ENCODE measurements at places on chromosomes 16 and 17.

GRCh38 chr16:24734382-24734781 is 4.9 kb downstream of the TNRC6A start:
- DNase-seq: no peak

DNA sequence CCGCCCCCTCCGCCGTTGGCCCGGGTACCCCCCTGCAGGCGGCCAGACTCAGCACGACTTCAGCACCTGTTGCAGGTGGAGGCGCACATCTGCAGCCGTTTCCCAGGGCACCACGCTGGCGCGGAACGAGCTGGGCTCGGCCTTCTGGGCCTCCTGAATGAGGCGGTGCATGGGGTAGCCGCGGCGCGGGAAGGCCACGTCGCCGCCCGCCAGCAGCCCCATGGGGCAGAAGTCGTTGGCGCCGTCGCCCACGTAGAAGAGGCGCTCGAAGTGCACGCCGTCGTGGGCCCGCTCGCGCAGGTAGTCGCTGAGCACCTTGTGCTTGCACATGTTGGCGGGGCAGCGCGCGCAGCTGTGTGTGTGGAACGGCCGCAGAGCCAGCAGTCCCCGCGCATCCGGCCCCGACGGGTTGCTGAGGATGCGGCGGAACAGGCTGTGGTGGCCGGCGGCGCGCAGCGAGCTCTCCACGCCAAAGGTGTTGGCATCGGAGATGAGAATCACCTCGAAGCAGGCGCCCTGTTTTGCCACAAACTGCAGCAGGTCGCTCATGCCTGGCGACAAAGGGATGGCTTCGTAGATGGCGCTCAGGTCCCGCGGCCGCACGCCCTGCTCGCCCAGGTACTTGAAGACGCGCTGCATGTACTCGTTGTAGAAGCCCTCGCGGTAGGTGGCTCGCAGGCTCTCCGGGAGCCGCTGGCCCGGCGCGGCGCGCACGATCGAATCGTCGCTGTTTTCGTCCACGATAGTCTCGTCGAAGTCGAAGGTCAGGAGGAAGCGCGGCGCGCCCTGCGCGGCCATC is 6.2 kb downstream of the PHOSPHO1 start:
- no peak for DNase-seq

DNA sequence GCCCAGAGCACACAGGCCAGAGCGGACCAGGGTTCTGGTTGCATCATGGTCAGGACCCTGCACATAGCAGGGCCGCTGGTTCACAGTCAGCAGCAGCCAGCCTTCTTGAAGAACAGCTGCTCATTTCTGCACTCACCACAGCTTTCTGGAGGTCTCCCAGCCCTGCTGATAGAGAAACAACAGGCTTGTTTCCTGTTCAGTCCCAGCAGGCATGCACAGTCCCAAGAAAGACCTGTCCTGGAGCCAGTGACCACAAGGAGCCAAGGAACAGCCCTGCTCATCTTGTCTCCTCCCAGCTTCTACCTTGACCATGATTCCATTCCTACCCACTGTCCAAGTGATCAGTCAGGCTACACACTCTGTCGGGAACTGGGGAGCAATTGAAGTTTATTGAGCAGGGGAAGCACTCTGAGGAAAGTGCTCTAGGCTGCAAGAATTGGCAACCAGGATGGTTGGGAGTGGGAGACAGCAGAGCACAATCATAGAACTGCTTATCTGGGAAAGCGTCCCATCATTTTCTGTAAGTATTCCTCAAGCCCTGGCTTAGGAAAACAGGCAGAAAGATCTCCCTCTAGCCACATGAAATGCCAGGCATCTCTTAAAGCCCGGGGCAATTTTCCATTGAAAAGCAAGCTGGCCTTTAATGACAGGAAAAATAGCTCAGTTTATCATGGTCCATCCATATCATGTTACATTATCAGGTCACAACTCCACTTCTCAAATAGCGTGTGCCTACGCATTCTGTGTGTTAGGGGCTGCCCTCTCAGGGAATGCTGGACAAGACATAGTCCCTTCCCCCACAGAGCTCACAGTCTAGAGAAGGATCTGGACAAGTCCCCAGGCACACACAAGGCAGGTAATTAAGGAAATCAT is 155.4 kb upstream of the FOXF1 start:
- no peak for DNase-seq

- DNase-seq: no peak
Measured at GRCh38 chr16:529012-529575, 1.6 kb downstream of the CAPN15 start.

- DNase-seq: no peak
Measured at GRCh38 chr16:83630979-83631378, 176.8 kb upstream of the HSBP1 start.

DNA sequence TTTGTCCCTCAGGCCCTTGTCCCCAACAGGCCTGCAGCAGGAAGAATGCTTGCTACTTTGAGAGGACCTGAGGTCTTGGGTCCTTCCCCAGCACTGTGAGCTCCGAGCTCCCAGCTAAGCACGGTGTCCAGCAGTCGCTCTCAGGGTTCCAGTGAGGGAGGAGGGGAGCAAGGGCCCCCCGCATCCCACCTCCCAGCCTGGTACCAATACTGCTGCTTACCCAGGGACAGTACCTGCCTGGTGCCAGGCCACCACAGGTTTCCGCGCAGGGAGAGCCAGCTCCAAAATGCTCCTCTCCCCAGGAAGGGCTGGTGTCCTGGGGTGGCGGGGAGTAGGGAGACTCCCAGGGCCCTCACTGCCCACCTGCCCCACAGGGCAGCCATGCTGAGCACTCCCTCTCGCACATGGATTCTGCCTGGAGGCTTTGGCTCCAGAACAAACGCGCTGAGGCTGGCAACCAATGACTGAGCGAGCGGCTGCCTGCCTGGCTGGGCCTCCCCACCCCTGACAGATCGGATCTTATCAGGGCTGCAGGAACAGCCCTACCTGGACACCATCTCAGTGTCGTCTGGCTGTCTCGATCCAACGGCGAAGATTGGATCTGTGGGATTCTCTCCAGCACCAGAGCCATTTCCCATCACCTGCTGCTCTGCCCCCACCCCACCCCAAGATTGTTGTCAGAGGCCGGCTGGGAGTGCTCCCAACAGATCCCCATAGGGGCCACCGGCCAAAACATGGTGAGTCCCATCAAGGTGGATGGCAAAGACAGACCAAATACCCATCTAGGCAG is 2.4 kb downstream of the DOK4 start:
- DNase-seq: peak; percentile 59

GRCh38 chr17:82883419-82884031 is 43.7 kb upstream of the ZNF750 start:
- no peak for DNase-seq

DNA sequence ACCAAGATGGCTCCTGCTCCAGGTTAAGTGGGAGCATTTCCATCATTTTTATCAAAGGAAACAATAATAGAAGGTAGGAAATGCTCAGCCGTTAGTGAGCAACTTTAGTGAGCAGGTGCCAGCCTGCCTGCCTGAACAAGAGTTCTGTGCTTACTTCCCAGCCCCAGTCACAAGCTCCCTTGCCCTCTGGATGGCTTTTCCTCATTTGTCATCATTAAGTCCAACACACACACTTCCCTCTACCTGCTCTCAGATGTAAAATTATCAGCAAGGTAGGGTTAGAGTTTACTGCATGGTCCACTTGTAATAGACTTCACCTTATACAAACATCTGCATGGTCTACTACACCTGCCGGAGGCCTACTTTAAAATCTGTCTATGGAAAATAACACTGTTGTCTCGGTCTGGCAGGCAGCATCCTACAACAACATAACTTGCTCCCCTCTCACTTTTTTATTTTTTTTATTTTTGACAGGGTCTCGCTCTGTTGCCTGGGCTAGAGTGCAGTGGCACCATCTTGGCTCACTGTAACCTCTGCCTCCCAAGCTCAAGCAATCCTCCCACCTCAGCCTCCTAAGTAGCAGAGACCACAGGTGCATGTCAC is 12.7 kb downstream of the TEX2 start:
- DNase-seq: no peak

- no peak for DNase-seq
Measured at GRCh38 chr17:15480204-15480603, 12.8 kb upstream of the CDRT4 start.

Measured in tibial artery (tissue), 4 donors.